ENCODE measurements at places on chromosomes 7 and 10. TPM values are rescaled to one million over a fixed set of nuclear protein-coding genes. Genes with fewer than 3 reads are reported as not detected.

DNA sequence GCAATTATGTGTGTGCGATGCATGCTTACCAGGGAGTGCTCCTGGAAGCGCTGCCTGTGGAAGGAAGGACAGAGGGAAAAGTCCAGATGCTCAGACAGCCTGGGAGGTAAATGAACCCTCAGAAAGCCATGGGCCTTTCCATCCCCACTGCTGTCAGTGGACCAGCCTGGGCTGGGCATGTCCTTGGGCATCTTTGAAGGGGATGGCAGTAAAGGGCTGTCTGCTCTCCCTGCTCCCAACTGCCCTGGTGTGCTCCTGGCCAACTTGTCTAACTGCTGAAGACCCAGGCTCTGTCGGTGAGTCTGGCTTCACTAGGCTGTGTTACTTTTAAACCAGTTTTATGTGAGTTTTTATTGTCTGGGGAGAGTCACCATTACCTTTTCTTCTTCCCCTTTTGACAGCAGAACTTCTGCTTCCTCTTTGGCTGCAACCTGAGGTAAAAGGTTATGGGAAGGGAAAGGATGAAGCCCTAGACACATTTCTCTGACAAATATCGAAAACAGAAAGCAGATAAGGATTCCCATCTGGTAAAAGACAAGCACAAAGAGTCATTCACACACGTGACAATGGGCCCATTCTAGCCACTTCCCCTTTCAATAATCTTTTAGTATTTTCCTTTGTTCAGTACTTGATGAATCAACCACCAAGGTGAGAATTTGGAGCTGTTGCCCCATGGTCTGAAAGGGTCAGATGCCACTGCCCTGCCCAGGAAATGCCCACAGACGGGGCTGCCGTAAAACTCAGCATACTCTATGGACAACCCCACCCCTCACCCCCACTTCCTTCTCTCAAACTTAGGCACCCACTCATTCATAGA is 27.6 kb upstream of the PIK3AP1 start:
- peak; percentile 20 for DNase-seq

The MMD2 gene
- total RNA-seq = not detected

DNA sequence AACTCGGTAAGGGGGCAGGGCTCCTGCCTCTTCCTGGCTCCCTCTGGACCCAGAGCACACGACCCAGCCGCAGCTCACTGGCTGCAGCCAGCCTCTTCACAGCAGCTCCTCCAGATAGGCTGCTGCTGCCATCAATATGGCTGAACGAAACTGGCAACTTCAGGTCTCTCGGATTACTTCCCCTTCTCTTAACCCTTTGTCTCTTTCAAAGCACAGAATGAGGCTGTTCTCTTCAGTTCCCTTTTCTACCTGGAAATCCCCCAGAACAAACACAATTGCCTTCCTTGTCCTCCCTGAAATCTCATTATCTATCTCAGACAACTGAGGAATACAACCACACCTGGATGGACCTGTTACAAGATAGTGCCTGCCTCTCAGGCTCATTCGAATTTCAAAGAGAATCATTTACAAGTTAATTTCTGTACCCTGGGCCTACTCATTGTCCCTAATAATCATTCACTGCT is 193.4 kb upstream of the MBL2 start:
- no peak for DNase-seq

GRCh38 chr7:27130540-27131389 is at the start of gene HOXA4:
TSS of gene HOXA4 (minus strand) at chr7:27130757. CDS start at chr7:27130733, 24 bp downstream.
- peak; percentile 67 for DNase-seq

GRCh38 chr7:106287786-106288185 is 3.0 kb upstream of the NAMPT start:
- no peak for DNase-seq

DNA sequence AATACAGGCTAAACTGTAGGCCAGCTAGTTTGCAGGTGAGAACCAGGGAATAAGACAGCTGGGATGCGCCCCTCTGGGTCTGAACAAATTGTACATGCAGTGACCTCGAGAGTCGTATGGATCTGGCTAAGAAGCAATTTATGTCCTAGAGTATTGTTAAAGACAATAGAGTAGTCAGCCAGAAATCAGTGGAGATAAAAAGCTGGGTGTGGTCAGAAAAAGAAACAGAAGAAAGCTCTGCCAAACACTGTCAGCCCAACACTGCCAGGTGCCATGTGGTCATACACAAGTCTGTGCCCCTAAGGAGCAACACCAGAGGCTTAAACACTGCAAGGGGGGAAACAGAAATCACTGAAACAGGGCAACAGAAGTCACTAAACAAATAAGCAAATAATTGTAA is 62.2 kb downstream of the CNOT4 start:
- no peak for DNase-seq

DNA sequence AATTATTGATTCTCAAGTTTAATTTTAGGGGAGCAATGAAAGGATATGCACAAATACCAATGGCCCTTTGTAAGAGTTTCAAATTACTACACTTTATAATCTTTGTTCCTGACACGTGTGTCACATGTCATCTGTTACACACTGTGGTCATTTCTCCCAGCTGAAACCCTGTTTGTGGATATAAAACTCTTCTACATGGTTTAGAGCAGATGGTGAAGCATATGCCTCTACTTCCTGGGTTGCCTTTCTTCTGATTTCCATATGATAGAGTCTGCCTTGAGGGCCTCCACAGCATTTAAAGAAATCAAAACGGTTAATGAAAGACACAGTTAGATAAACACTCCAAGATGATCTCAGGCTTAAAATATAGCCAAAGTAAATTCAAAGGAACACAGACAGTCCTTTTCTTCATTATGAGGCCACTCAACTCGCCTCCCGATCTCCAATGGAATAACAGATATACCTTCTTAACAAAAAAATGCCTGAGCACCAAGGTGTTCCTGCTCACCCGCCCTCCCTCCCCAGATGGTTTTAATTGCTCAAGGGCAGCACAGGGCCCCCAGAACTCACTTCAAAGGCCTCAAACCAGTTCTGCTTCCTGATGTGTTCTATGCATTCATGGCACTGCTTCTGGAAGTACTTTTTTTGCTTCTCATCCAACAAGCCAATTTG is 75.0 kb downstream of the CPVL start:
- DNase-seq = no peak

GRCh38 chr7:1668396-1669063 is 1.5 kb upstream of the ELFN1 start:
- DNase-seq = no peak

DNA sequence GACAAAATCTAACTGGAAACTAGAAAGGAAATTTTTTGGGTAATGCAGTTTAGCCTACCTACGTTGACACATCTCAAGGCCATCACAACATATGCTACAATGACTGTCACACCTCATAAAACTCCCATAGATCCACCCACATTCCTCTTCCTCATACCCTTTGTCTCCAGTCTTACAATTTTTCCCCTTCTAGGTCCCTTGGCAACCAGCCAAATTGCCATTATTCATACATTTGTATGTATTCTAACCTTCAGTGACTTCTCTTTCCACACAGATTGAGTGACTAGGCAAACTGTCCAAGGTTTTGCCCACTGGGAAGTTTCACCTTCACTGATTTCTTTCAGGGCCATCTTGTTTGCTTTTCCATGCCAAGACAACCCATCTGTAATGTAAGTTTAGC is 100.5 kb upstream of the TPK1 start:
- no peak for DNase-seq

- no peak for DNase-seq
These were observed 1.1 kb upstream of the TARP start for GRCh38 chr7:38274486-38274885.

DNA sequence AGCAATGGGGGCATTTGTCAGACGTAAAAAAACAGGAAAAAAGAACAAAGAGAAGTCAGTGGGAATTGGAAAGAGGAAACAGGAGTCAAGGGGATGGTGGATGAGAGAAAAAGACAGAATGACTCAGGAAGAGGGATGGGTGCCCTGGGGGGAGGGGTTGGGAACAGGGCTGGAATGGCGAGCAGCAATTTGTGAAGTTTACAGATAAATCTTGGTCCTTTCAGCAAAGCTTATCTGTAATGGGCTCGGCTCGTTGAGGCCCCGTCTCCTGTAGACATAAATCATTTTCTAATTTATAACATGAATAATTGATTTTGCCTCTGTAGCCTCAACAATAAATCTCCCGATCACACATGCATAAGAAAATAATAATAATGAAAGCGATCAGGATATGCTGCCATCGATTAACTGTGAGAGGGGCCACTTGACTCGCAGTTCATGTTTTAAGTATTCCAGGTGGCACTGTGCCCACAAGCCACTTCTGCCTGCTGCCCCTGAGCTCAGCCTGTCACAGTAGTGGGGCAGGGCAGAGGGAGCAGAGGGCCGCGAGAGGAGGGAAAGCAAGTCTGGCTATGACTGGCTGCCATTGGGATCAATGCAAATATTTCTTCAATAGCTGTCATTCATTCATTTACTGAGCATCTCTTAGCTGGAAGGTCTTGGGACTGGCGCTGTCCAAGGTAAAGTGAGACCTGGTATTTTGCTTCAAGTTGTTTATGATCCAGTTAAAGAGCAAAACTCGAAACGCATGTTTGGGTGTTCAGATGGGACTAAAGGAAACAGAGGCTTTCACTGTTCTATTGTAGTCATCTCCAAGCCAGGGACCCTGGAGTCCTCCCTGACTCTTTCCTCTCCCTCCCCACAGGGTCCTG is 47.4 kb upstream of the R3HCC1L start:
- no peak for DNase-seq

- DNase-seq = no peak
These were observed 12.7 kb downstream of the CHN2 start for GRCh38 chr7:29207162-29207801.

- no peak for DNase-seq
These were observed 171.1 kb downstream of the ADRA2A start for GRCh38 chr10:111247781-111248389.

DNA sequence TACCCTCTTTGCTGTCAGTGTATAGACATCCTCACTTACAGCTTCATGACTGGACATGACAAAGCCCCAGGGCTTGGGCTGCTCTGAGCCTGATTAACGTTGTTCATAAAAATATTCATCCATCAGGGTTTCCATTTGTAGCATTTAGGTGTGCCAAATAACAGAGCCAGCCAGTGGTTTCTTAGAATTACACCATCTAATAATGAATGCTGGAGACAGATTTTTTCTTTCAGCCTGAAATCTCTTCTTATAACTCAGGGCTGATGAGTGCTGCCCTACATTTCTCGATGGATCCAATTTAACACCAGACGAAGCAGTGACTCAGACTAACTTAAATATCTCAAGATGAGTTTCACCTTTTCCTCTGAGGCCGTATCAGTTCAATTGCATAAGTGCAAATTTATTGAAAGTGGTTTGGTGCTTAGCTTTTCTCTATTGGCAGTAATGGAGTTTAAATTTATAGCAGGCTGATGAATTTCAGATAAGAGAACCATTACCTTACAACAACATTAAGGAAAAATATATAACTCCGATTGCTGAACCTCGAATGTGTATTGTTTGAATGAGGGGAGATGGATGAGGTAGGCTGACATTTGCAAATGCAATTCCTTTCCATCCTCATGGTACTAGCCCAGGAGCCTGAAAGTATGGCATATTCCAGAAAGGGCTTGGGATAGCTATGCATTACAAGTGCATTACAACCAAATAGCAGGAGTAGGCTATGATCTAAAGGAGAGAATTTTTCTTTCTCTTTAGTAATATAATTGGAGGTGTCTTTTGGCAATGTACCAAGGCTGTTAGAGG is 900.6 kb downstream of the KCNMA1 start:
- DNase-seq = no peak

The ELN gene
- not detected for total RNA-seq

DNA sequence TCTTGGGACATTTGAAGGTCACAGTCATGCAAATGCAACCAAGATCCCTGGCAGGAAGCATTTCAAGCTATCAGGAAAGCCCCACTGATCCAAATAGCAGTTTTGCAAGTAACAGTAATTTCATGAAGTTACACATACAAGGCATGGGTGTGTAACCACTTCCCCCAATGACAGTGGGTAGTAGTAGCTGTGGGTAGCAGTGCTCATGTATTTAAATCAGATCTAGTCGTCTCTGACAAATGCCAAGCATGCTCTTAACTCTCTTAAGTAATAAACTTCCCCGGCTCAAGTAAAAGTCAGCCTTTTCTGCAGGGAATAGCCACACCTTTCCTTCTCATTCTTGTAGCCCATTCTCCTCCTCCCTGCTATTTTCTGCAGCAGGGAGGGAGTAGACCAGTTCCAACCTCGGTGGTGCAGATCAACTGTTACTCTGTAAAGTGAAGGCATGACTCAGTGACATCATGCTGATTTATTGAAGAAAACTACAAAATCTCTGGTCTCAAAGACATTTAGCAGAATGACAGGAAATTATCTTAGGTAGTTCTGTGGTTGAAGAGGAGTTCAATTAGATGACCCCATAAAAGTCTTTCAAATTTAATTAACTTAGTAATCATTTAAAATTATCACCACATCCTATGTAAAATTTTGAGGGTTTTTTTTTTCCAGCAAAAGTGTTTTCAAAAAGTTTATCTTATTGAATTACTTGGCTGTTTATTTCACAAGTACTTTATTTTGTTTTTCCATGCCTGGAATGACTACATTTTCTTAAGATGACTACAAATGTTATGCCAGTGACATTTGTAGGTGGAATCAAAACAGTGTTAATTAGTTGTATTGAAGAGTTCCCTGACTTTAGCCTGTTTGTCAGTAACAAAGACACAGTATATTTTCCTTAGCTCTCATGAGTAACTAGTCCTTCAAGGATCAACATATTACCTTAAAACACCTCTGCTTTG is 568.3 kb downstream of the INHBA start:
- DNase-seq = no peak

The AEBP1 gene
- 38.7 TPM for total RNA-seq

DNA sequence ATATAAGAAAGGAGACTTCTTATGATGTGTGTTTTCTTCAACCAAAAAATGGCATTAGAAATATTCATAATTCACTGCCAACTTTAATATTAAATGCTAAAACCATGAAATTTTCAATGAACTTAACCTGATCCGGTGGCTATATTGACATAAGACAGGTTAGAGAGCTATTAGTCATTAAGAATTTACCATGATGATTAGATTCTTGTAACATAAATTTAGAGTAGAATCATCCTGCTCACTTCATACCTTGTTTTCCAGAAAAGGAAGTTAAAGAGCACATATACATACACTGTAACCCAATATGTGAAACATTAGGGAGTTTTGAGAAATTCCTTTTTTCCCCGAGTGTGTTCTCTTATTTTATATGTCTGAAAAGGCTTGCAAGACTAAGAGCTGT is 430.3 kb upstream of the SEMA3A start:
- no peak for DNase-seq

GRCh38 chr10:78957471-78958039 is 111.2 kb upstream of the ZMIZ1 start:
- DNase-seq = no peak

DNA sequence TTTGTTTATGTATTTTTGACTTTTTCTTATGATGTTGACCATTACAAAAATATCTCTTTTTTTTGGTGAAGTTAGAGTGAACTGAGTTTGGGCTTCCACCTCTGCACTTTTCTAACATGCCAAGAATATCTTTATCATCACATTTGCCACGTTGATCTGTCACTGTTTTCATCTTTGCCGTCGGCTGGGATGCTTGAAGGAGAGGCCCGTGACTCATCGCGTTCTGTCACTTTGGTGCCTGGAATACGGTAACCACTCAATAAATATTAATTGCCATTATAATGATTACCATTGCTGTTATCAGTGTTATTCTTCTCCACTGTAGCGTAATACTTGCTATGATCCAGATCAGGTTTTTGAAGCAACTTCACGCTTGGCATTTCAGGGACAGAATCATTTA is 350.8 kb upstream of the PFKP start:
- DNase-seq = no peak

- no peak for DNase-seq
These were observed 122.7 kb downstream of the CUL2 start for GRCh38 chr10:34967335-34967880.
